Naive thymus-derived CD4-positive, alpha-beta T cell (primary cell): ENCODE measurements at places on chromosomes 4 and X.

DNA sequence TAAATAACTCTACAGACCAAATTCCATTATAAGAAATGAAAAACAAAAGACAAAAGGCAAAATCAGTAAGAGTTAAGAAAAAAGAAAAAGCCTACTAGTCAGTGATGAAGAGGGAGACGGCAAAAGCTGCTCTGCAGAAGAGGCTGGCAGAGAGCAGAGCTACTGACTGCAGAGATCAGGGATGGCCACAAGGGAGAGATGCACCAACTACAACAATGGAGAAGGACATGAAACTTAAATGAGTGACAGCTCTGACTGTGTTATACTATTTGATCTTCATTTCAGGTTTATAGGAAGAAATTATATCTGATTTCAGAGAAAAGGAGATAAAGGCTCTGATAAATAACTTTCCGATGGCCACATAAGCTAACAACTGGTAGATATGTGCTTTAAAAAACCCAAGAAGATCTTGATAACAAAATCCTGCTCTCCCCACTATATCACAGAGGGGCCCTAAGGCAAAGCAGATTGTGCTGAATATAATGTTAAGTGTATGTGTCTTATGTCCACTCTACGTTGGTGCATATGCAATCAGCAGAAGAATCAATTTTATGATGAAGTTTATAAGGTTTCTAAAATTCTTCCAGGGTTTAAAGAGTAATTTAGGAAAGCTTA is 58.4 kb upstream of the COX18 start:
- peak; percentile 8 for DNase-seq

DNA sequence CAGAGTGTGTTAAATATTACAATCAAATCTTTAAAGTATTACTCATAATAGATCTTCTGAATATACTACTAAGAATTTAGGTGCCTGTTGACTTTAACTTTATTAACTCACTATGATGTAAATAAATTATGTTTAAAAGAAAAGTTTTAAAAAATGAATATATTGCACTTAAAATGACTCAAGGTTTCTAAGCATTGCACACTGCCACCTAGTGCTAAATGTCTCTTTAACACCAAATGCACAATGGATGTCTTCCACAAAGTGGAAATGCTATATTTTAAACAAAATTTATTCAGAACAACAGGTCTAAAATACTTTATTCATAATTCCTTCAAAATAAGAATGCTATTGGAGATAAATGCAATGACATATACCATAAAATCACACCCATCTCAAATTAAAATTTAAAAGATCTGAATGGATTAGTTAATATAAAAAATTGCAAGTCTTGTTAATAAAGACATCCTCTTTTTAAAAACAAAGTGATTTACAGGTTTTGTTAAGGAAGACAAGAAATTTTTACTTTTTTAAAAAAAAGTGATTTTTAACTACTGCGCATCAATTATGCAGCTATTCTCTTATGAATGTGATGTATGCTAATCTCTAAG is 5.5 kb downstream of the INPP4B start:
- no peak for DNase-seq

GRCh38 chr4:175234162-175234561 is 316.0 kb downstream of the ADAM29 start:
- DNase-seq = no peak

DNA sequence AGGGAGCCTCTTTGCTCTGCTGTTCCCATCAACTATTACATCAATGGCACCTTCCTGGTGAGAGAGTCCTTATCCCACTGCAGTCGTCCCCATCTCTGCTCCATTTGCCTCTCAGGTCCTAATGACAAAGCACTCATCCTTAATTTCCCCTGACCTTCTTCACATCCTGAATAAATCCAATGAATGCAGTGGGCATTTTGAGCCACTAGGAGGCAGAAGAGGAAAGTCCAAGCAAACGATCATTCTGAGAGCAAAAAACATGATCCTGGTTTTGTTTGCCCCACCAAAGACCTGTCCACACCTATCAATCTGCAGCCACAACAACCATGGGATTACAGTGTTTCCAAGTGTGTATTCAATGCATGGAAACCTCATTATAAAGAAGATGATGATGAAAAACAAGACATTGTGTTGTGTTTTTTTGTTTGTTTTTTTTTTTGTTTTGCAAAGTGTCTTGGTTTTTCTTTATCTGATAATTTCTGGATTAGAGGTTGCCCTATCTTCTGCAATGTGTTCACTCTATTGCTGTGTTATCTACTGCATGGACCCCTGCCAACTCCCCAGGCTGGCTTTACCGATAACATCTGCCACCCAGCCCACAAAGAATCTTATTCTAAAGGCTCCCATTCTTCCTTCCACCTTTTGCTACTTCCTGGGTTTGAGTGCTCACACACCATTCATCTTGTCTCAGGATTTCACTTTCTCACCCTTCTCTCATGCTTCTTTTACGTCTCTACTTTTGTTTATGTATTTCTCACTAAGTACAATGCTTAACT is 207.2 kb downstream of the NLGN4X start:
- peak; percentile 21 for DNase-seq

DNA sequence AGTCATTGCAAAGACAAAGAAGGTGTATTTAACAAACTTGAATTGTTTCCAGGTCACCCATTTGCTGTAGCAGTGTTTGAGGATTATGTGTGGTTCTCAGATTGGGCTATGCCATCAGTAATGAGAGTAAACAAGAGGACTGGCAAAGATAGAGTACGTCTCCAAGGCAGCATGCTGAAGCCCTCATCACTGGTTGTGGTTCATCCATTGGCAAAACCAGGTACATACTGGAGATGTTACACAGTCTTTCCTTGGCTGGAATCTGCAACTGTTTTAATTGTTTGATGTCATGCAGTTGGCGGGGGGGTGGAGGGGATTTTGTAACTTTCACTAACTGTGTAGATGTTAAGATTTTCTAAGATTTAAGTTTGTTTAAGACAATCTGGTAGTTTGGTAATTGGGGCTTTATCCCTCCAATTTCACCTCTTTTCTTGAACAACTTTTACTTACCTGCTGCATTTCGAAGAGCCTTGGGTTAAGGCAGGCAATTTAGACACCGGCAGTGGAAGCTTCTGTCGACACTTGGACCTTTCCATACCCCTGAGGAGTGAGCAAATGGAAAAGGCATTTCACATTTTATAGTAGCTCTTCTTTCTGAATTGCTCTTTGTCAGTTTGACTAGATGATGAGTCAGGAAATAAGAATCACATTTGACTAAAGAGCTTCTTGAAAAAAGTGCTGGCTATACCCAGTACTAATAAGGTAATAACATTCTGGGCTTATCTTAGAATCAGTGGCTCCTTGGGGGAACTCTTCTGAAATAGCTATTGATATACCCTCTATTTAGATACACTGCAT is 67.4 kb downstream of the EGF start:
- no peak for DNase-seq

DNA sequence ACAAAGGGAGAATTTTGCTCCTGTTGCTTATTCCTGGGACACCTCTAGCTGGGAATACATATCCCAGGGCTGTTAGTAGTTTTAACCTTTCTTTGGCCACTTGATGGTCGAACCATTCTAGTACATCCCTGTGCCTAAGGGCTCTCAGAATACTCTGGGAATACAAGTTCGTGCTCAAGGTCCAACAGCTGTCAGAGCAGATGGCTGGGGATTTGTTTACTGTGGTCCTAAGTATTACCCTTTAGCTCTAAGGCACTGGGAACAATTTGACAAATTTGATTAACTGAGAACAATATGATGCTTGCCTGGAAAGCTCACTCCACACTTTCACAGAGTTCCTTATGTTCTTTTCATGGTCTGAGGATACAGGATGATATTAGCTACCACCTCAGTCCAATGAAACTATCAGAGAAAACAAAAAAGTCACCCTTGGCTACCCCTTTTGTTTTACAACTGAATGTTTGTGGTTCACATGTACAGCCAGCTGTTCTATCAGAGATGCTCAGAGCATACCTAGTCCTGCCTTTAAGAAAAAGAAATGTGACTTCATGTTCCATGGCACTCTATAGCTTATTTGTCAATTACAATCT is 47.4 kb upstream of the PHOX2B start:
- DNase-seq = no peak
